ENCODE measurements at places on chromosomes 5 and 9.

DNA sequence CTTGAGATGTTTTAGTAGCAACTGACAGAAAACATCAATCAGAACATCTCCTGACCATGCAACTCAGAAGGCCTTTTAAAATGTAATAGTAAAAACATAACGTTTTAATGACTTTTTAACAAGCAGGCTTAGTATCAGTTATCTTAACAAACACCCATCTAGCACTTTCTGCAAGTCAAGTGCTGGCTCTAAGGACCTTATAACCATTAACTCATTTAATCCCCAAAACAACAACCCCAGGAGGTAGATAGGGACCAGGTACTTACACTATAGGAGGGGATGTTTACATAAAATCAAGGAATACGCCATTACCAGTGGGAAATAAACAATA lies 41.8 kb downstream of the ROR2 start:
- no peak for DNase-seq

DNA sequence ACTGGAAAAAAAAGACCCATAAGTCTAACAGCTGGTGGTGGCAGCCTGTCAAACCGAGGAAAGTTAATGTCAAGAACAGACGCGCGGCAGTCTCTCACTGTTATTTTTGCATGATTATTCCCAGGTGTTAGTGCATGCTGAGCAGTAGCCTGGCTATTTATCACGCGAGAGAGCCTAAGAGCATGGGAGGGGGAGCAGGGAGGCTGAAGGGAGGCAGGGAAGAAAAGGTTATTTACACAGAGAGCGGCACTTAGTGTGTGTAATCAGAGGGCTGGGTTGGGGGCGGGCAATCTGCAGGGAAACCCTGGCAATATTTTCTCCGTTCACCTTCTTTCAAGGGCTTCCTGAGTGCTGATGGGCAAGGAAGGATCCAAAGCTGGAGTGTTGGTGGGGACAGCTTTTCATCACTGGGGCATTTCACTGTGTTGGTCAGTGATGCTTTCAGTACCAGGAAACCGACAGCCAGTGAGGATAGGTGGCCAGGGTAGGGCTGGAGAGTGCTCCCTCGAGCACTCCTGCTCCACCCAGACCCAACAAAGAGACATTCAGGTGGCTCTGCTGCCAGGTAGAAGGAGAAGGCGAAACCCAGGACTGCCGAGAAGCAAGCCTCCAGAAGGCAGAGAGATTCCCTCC lies 39.6 kb downstream of the ZNF608 start:
- no peak for DNase-seq

GRCh38 chr5:158050421-158050820 lies 191.5 kb upstream of the CLINT1 start:
- DNase-seq = no peak

DNA sequence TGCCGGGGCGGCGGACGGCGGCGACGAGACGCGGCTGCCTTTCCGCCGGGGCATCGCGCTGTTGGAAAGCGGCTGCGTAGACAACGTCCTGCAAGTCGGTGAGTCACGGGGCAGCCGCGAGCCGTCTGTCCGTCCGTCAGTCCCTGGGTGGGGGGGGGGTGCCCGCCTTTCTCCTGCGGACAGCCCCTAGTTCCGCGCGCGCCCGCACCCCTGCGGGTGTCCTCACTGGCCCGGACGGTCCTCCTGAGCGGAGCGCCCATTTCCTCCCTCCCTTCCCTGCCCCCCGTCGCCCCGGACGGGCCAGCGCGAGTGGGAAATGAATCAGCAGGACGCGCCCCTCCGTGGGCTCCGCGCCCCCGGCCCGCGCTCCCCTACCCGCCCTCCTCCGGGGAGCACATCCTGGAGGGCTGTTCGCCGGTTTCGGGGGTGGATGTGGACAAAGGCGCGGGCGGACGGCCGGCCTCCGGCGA lies 828 bp downstream of the ZSWIM6 start:
- no peak for DNase-seq

- DNase-seq = no peak
Observed at GRCh38 chr9:86721226-86721781, 226.0 kb downstream of the GAS1 start.

GRCh38 chr9:113577525-113578261 lies 114.2 kb downstream of the RGS3 start:
- no peak for DNase-seq

GRCh38 chr5:146710348-146710747 lies 168.2 kb downstream of the PPP2R2B start:
- no peak for DNase-seq

GRCh38 chr9:76904661-76905457 lies 1.1 kb downstream of the PRUNE2 start:
- DNase-seq = no peak

- no peak for DNase-seq
Observed at GRCh38 chr5:102795526-102795925, 40.4 kb downstream of the PAM start.

DNA sequence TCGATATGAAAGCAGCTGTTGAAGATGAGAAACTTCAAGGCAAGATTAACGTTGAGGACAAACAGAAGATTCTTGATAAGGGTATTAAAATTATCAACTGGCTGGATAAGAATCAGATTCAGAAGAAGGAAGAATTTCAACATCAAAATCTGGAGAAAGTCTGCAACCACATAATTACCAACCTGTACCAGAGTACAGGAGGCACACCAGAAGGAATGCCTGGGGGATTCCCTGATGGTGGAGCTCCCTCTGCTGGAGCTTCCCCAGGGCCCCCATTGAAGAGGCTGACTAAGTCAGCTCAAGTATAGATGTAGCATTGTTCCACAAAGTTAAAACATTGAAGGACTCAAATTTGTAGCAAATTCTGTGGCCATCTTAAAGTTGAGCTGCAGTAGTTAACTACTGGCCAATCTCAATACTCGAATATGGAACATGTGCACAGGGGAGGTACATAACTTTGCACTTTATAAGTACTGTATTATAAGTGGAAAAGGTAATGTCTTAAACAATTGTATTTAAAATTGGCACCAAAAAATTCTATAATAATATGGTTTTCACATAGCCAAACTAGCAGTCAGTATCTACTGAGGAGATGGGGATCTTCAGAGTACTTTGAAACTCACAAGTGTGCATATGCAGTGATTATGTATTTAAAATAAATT lies 237.5 kb downstream of the CHSY3 start:
- DNase-seq = no peak

DNA sequence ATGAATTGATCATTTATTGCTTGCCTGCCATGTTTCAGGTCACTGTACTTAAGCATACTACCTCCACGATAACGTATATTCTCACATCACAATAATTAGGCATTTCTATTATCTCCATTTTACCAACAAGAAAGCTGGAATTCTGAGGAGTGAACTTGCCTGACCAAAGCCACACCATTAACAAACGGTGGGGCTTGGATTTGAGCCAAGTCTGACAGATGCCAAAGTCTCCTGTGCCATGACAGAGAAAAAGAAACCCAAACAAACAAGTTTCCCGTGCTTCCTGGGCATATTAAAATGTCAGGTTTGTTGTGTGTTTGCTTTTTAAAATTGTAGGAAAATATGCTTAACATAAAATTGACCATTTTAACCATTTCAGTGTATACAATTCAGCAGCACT lies 40.8 kb upstream of the KCNV2 start:
- DNase-seq = no peak

DNA sequence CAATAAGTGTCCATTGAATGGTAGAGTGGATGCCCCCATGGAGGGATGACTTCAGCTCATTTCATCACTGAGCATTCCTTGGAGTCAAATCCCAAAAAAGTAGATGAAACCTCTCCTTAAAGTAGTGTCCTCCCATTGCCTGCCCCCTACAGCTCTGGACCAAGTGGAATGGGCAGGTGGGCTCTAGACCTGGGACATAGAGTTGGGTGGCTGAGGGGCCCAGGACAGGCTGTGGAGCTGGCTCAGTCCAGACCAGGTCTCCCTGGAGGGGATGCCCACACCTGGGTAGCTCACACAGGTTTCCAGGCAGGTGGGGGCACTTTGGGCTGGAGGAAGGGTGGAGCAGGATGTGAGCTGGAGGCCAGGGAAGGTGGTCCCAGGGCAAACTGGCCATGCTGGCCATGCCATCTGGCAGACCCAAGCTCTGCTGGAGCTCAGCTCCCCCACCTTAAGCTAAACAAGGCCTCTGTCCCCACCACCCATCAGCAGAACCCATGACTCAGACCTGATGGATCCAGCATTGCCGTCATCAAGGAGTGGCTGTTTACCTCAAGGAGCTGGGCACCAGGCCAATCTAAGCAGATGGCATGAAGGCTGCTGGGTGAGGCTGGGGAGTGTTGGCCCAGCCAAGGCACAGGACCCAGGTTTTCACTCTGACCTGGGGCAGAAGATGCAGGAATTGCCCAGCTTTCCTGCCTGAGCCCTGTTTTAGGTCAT lies 6.2 kb upstream of the SPINK4 start:
- no peak for DNase-seq

DNA sequence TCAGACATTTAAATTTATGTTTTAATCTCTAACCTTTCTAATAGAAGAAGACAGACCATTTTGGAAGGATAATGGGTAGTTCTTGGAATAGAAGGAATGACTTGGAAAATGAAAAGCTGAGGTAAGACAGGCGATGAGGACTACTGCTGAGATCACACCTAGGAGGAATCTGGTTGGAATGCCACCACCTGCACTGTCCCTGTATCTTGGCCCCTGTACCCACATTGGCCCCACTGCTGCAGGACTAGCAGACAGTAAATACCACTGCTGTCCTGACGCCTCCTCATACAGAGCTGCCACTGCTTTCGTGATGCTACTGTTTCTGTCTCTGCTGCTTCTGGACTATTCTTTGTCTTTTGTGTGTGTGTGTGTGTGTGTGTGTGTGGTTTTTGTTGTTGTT lies 359.8 kb downstream of the TMEM232 start:
- no peak for DNase-seq

DNA sequence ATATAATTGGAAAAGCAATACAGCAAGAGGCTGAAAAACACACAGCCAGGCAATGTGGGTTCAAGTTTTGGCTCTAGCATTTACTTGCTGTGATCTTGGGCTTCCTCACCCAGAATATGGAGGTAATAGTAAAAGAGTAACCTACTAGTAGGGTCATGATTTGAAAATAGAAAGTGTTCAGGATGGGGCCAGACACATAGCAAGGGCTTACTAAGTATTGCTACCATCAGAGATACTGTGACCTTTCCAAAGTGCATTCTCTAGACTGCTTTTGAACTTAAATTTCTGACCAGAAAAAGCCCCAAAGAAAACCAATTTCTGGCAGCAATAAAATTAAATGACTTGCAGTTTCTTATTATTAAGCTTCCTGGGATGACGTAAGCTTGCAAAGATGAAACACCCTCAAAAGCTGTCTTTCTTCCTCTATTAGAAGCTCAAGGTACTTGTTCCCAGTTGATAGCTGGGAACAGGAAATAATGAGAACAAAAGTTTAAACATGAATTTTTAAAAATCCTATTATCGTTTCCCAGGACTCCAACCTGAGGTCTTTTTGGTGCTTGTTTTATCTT lies 20.3 kb downstream of the SLC45A2 start:
- no peak for DNase-seq

DNA sequence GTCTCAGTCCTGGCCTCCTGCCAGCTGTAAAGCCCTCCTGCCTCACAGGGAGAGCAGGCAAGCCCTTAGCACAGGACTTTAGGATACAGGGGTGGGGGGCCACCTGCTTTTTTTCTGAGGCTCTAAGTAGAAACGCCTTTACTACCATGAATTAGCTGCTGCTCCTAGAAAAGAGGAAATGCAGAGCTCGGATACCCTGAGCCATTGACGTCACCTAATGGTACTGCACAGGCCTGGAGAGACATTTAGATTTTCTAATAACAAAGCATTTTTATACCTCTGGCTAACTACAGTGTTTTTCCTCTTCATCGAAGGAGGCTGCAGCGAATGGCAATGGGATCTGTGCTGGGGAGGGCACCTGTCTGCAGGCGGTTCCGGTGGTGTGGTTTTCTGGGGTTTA lies 137.0 kb downstream of the WDR41 start:
- no peak for DNase-seq

DNA sequence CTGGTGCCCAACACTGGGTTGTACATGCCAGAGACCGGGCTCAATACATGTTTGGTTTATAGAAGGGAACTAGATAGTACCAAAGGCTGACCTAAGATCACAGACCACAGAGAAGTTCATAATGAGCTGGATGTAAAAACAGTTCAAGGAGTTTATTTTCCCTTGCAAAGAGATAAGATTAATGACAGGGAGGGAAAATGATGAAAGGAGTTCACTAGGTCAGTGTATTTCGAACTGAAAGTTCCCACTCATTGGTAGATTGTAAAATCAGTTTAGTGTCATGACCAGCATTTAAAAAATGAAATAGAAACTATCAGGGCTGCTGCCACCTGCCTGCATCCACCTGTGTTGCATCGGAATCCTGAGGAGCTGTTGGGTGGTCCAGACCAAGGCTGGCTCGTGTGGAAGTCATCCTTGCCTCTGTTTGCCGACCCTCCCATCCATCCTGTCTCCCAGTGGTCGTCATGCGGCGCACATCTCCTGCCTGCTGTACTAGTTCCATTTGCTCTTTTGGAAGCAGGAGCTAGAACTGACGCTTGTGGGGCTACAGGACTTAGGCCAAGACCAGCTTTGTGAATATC lies 21.1 kb downstream of the TBC1D2 start:
- DNase-seq = no peak

DNA sequence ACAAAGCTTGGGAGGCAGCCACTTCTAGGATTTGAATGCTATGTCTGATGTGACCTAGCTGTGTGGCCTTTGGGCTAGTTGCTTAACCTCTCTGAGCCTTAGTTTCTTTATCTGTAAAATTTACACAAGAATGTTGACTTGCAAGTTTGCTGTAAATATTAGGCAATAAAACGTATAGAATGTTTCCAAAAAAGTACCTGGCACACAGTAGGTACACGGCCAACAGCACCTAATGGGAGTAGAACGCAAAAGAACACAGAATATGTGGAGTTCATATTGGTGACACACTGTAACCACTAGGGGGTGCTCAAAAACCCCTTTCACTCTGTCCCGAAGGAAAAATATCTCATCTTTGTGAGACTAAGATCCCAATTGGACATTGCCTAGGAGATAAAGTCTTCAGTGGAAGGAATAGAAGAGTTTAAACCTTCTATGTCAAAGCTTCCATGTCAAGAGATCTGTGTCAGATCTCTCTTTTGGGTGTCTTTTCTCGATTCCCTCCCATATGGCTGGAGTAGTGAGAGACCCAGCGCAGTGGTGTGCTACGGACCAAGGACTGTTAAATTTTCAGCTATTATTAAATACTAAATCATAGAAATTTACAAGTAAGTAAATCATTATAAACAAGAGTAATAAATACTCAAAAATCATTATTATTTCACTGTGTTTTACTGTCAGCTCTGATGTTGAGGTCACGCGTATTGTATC lies 145.4 kb upstream of the RAD23B start:
- DNase-seq = no peak

- DNase-seq = no peak
Observed at GRCh38 chr5:72842816-72843215, 26.4 kb downstream of the TNPO1 start.

All from occipital lobe (tissue), 3 donors.